ENCODE measurements at places on chromosomes 1 and 21. TPM values are rescaled to one million over a fixed set of nuclear protein-coding genes. Genes with fewer than 3 reads are reported as not detected.

DNA sequence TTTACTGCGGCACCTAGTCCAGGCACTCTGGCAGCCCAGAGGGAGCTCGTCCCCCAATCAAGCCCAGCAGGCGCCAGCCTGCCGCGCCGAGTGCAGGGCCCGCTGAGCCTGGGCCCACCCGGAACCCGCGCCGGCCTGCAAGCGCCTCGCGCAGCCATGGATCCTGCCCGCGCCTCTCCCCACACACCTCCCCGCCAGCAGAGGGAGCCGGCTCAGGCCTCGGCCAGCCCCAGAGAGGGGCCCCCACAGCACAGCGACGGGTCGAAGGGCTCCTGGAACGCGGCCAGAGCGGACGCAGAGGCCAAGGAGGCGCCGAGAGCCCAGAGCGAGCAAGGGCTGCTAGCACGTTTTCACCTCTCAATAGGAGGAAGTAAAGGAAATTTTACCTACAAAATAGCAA is 767.0 kb downstream of the MRPL39 start:
- DNase-seq, result no peak

The PRRX1 gene
- 163 TPM for total RNA-seq

- no peak for DNase-seq
Measured at GRCh38 chr1:177927021-177927596, 42.7 kb downstream of the SEC16B start.

GRCh38 chr21:14303731-14304488 is 79.0 kb downstream of the HSPA13 start:
- DNase-seq, result no peak

- DNase-seq, result no peak
Measured at GRCh38 chr1:182450087-182450486, at the start of gene RGSL1. Gene RGSL1, plus strand, starts transcription at chr1:182450146. Its CDS starts 20 bp downstream, at chr1:182450166.

GRCh38 chr1:18560692-18561091 is 70.0 kb upstream of the PAX7 start:
- no peak for DNase-seq

DNA sequence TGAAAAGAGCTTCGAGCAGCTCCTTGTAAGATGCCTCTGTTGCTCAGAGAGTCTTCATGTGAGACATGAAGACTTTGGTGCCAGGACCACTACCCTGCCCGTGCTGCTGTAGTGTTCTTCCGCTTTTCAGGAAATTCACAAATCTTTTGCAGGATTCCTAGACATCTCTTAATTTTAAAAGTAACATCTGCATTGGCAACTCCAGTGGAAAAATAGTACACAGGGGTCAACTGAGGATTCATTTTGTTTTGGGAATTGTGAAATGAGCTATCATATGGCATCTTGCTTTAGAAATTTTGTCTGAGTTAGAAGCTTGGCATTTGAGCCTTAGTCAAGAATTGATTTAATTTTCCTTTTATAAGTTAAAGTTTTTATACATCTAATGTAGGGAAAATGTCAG is 7.2 kb downstream of the PRDM2 start:
- DNase-seq, result no peak

- DNase-seq, result no peak
Measured at GRCh38 chr1:237293804-237294203, 251.8 kb downstream of the RYR2 start.

- no peak for DNase-seq
Measured at GRCh38 chr1:1832820-1833219, 54.5 kb upstream of the NADK start.

DNA sequence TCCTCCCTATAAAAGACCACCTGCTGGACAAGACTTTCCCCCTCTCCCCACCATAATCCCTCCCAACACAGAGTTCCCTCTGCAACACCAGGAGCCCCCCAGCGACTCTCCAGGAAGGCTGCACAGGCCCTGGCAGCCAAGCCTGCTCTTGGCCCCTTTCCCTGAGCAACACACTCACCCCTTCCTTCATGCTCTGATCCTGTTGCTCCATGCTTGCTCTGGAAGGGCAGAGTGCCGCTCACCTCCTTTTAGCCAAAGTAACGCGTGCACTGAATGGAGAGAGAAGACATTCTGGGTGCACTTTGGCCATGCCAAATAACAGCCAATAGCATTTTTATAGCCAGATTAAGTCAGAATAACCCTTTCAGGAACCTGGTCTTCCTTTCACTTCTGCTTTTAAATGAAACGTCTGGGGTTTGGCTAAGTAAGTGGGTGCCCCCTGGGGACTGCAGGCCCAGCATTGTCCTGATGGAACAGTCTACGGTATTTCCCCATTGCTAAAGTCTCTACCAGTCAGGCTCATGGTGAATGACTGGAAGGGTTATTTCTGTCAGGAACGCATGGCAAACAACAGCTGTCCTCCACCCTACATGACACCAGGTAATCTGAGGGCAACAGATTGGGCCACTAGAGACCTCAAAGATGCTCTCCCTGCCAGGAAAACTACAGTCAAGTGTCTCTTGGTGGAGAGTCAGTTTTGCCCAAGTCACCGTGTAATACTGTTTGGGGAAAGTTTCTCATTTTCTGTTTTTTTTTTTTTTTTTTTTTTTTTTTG is at the start of gene SLC2A5:
SLC2A5 (minus strand) TSS at position 310 of the 775 bp plus-strand sequence; CDS start at position 211, 99 bp downstream.
- peak; percentile 55 for DNase-seq

The KIAA1614 gene
- total RNA-seq, result 2.4 TPM

The AK5 gene
- not detected for total RNA-seq

DNA sequence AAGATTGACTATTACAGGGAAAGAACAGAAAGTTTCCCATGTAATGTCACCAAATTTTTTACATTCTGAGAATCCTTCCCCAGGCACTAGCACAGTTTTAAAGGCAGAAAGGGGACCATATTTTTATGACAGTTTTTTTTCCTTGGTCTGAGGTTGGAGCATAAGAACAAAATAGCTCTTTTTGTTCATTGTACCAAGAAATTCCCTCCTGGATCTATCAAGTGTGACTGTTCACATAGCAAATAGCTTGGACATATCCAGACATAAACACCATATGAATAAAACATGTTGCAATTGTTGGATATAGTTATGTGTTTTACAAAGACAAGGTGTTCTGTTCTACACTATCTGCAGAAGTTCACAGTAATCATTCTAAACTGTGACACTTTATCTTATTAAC is 182.4 kb upstream of the ADGRL2 start:
- DNase-seq, result no peak

DNA sequence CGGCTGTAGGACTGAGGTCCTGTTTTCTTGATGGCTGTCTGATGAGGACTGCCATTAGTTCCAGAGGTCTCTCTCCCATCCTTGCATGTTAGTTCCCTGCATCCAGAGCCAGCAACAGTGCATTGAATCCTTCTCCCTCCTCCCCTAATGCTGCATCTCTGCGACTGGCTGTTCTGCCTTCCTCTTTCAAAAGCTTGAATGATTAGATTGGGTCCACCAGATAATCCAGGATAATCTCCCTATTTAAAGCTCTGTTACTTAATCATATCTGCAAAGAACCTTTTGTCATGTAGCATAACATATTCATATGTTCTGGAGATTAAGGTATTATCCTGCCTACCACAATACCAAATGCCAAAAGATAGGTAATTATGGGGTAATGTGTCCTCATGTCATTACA is 377.5 kb downstream of the GPATCH2 start:
- no peak for DNase-seq

The P3H1 gene
- 11.5 TPM for total RNA-seq

DNA sequence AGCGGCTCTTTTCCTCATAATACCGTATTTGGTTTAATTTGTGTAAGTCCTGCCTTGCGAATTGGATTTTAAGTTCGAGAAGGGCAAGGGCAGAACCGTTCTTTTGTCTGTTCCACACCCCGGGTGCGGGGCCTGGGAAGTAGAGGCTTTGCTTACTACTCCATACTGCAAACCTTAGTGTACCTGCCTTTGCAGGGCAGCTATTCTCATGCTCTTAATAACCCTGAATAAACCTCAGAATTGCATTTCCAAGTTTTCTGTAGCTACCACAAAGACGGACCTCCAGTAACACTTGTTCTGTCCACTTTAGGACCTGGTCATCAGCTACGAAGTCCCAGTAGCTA is 657 bp upstream of the HNRNPU start:
- peak; percentile 20 for DNase-seq

- DNase-seq, result no peak
Measured at GRCh38 chr1:83919872-83920271, 79.1 kb downstream of the TTLL7 start.

The INTS3 gene
- 35.9 TPM for total RNA-seq

- DNase-seq, result no peak
Measured at GRCh38 chr1:34684266-34684665, 70.6 kb upstream of the GJB5 start.

DNA sequence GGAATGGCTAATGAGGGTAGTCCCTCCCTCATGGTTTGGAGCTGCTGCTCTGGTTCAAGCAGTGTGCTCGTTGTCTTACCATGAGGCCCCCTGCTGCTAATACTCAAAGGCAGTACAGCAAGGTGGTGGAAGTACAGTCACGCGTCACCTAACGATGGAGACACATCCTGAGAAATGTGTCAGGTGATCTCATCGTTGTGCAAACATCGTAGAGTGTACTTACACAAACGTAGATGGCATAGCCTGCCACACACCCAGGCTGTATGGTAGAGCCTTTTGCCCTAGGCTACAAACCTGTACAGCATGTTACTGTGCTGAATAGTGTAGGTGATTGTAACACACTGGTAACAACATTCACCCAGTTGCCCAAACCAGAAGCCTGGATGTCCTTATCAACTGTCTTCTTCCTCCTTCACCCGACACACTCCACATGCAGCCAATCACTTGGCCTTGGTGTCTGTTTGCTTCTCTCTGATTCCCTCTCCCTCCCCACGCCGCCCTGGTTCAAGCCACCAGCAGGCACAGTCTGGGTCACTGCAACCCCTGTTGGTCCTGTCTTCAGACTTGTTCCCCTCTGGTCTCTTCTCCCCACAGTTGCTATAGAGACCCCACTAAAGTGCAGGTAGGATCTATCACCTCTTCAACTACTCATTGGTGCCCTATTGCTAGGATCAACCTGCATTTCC is 6.0 kb upstream of the KCNA2 start:
- no peak for DNase-seq

- DNase-seq, result peak; percentile 85
Measured at GRCh38 chr1:25727635-25728286, 72.2 kb upstream of the SELENON start.

The OR2T2 gene
- 0.21 TPM for total RNA-seq

DNA sequence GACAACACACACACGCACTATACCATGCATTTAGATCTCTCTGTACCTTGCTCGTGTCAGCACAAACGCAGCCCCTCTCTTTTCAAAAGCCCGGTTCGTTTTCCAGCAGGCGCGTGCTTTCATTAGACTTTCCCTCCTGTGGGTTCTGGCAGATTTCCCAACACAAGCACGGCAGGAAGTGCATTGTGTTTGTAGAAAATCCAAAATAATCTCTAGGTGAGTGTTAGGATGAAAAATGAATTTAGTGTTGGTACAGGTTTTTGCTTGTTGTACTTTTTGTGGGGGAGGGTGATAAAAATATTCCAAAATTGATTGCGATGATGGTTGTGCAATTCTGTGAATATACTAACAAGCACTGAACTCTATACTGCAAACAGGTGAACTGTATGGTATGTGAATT is 54.1 kb upstream of the POFUT2 start:
- DNase-seq, result no peak

GRCh38 chr1:201562659-201563405 is 23.9 kb downstream of the NAV1 start:
- peak; percentile 49 for DNase-seq

Data from uterus (tissue), 4 donors.